ENCODE measurements at places on chromosomes 7 and 10.

GRCh38 chr10:63657761-63658160, 136.6 kb downstream of the REEP3 start:
- no peak overlapping the region for H3K27ac ChIP-seq
- no peaks in the 10 kb centered on the region for H3K4me1 ChIP-seq
- no peaks in the 10 kb centered on the region for H3K36me3 ChIP-seq
- H3K4me3 ChIP-seq = no peak overlapping the region
- DNase-seq = no peak

DNA sequence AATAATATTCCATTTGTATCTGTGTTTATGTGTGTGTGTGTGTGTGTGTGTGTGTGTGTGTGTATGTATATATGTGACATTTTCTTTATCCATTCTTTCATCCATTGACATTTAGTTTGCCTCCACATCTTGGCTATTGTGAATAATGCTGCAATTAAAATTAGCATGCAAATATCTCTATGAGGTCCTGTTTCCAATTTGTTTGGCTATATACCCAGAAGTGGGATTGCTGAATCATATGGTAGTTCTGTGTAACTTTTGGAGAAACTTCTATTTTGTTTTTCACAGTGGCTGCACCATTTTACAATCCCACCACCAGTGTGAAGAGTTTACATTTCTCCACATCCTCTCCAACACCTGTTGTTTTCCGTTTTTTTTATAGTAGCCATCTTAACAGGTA, 53.1 kb downstream of the CH25H start:
- H3K4me1 ChIP-seq = no peaks in the 10 kb centered on the region
- H3K4me3 ChIP-seq = no peak overlapping the region
- H3K27me3 ChIP-seq = no peaks in the 10 kb centered on the region
- no peak for DNase-seq
- H3K36me3 ChIP-seq = no peaks in the 10 kb centered on the region

GRCh38 chr7:107147464-107148393, 21.1 kb upstream of the HBP1 start:
- H3K4me1 ChIP-seq = no peaks in the 10 kb centered on the region
- H3K27ac ChIP-seq = no peak overlapping the region
- no peaks in the 10 kb centered on the region for H3K36me3 ChIP-seq
- no peak for DNase-seq

GRCh38 chr10:10952800-10953199, 64.9 kb upstream of the CELF2 start:
- DNase-seq = no peak
- no peaks in the 10 kb centered on the region for H3K4me1 ChIP-seq
- no peak overlapping the region for H3K4me3 ChIP-seq
- no peaks in the 10 kb centered on the region for H3K27me3 ChIP-seq
- no peak overlapping the region for H3K27ac ChIP-seq

GRCh38 chr7:43570688-43571365, 12.1 kb upstream of the STK17A start:
- no peak overlapping the region for H3K27ac ChIP-seq
- H3K36me3 ChIP-seq = no peaks in the 10 kb centered on the region
- H3K4me1 ChIP-seq = no peaks in the 10 kb centered on the region
- H3K27me3 ChIP-seq = no peaks in the 10 kb centered on the region
- H3K4me3 ChIP-seq = no peak overlapping the region
- DNase-seq = no peak

GRCh38 chr10:1654247-1654646, 83.1 kb downstream of the ADARB2 start:
- H3K36me3 ChIP-seq = no peaks in the 10 kb centered on the region
- H3K27ac ChIP-seq = no peak overlapping the region
- H3K27me3 ChIP-seq = no peaks in the 10 kb centered on the region

GRCh38 chr7:27269455-27269854, 26.9 kb downstream of the EVX1 start:
- H3K36me3 ChIP-seq = no peaks in the 10 kb centered on the region
- H3K27ac ChIP-seq = no peak overlapping the region
- no peaks in the 10 kb centered on the region for H3K27me3 ChIP-seq
- H3K4me3 ChIP-seq = no peak overlapping the region
- DNase-seq = no peak

DNA sequence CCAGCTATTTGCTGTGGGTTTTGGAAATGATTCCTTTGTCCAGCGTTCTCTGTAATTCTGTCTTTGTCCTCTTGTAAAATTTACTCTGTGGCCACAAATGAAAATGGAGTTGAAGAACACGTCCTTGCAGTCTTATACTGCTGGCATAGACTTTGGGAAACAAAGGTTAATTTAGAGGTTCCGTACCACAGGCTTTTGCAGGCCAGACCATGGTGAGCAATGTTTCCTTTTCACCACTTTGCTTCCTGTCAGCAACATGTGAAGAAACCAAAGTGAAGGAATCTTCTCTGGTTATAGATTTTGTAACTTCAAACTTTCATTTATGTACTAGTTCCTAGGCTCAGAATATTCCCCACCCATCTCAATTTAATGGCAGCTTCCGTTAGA, 488.5 kb downstream of the MDFIC start:
- no peak overlapping the region for H3K4me3 ChIP-seq
- no peak overlapping the region for H3K27ac ChIP-seq
- DNase-seq = no peak
- no peaks in the 10 kb centered on the region for H3K36me3 ChIP-seq
- H3K27me3 ChIP-seq = no peaks in the 10 kb centered on the region
- no peaks in the 10 kb centered on the region for H3K4me1 ChIP-seq

Data from kidney (tissue), 22 donors.